ENCODE measurements at places on chromosomes 11 and 22.

- DNase-seq, result peak; percentile 48
Observed at GRCh38 chr11:74611369-74611861, 19.0 kb downstream of the POLD3 start.

DNA sequence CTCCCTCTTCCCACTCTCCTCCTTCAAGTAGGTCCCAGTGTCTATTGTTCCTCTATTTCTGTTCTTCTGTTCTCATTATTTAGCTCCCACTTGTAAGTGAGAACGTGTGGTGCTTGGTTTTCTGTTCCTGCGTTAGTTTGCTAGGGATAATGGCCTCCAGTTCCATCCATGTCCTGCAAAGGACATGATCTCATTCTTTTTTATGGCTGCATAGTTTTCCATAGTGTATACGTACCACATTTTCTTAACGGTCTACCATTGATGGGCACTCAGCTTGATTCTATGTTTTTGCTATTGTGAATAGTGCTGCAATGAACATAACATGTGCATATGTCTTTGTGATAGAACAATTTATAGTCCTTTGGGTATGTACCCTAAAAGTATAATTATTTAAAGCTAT is 26.2 kb downstream of the C2CD3 start:
- no peak for DNase-seq

DNA sequence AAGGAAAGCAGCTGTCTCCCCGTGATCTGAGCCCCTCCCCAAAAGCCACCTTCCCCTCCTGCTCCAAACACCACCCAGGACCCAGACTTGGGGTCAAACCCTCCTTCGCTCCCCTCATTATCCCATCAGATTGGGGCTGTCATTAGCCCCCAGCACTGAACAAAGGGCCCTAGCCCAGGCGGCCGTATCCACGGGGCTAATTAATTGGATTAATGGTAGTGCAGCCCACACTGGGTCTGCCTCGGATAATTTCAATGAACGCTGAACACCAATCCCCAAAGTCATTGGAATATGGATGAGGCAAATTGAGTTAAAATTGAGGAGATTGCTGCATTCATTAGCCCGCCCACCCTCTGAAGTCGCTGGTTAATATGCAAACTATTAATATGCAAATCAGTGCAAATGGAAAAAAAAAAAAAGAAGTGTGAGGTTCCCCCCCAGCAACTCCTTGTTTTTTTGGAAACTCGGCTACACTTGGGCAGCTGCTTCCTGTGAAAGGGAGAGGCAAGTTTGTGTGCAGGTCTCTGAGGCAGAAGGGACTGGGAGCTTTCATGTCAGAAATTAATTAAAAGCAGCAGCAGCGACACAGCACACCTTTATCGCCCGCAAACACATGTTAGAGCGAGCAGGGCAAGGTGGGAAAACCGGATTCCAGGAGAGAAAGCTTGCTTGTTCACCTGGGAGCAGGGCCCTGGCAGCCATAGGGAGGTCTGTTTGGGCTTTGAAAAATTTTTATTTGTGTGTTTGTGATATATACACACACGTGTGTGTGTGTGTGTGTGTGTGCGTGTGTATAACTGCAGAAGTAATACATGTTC is 517.8 kb downstream of the MIAT start:
- DNase-seq, result peak; percentile 36

- DNase-seq, result no peak
Observed at GRCh38 chr11:23318670-23319069, 458.4 kb upstream of the CCDC179 start.

GRCh38 chr11:99241066-99241465 is 220.3 kb downstream of the CNTN5 start:
- DNase-seq, result no peak

GRCh38 chr11:95586661-95587060 is 202.9 kb downstream of the FAM76B start:
- no peak for DNase-seq

- DNase-seq, result no peak
Observed at GRCh38 chr11:35980686-35981390, 37.0 kb downstream of the LDLRAD3 start.

- no peak for DNase-seq
Observed at GRCh38 chr11:132579136-132579535, 953.2 kb downstream of the OPCML start.

- no peak for DNase-seq
Observed at GRCh38 chr11:72972496-72973128, 158.4 kb downstream of the ATG16L2 start.

DNA sequence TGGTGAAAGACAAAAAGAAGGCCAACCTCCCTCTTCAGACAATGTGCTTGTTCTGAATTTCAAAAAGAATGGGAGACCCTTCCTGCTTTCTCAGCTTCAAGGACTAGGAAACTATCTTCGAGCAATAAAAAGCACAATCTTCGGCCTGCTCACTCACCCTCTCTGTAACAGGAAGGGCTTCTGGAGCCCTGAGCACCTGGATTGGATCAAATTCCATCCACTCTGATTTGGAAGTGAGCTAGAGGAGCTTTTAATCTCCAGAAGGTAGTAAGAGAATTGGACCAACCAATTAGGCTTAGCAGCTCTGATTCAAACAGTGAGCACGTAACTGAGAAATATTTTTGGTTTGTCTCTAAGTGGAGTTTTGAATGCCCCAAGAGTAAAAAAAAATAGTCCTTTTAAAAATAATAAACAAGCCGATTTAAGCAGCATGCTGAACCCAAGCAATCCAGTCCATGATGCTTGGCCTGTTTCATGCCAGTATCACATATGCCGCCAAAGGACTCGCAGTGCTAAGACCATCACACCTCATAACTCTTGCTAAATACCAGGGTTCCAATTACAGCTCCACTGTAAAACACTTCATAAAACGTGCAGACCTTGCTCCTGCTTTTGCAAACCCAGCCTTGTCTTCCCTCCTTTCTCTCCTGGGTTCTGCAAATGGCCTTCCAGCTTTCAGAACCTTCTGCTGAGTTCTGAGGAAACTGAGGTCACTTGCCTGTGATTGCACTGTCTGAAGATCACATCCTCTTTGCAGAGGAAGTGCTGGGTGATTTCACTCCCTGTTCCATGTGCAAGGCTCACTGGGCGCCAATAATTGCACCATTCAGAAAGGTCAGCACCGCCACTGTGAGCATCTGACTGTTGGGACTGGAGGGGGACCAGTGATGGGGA is 74.4 kb downstream of the SLC1A2 start:
- peak; percentile 15 for DNase-seq

GRCh38 chr11:29127461-29127860 is 889.4 kb downstream of the KCNA4 start:
- DNase-seq, result no peak

- no peak for DNase-seq
Observed at GRCh38 chr11:46570790-46571398, 22.9 kb downstream of the AMBRA1 start.

- DNase-seq, result no peak
Observed at GRCh38 chr11:96188243-96189006, 154.6 kb downstream of the MAML2 start.

DNA sequence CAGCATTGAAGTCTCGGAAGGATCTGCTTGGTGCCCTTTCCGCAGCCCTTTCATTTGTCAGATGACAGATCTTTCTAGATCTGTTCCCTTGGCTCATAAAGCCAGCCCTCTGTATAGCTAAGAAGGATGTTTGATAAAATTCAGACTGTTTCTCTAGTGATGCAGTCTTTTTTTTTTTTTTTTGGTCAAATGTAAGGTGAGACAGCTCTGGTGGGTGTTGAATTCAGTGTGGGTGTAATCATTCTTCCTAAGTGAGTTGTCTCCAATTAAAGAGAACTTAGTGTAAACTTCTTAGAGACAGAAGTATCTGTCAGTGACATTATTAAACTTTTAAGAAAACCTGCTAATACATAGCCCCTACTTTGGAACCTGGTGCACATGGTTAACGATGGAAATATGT is 53.3 kb downstream of the AAMDC start:
- no peak for DNase-seq

DNA sequence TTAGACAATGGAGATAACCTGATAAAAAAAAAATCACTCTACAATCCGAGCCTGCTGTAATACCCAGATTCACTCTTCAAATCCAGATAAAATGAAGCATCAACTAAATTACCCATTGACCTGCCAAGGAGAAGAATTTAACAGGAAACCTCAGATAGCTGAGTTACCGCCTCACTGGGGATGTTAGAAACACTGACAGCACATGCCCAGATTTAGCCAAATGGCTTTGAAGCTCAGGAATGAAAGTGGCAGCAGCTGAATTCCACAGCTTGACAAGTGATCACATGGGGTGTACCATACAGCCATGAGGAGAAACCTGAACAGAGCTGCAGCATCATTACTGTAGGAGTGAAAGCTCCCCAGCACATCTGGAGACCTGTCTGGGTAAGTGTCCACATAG is 807.6 kb downstream of the DLG2 start:
- DNase-seq, result no peak

DNA sequence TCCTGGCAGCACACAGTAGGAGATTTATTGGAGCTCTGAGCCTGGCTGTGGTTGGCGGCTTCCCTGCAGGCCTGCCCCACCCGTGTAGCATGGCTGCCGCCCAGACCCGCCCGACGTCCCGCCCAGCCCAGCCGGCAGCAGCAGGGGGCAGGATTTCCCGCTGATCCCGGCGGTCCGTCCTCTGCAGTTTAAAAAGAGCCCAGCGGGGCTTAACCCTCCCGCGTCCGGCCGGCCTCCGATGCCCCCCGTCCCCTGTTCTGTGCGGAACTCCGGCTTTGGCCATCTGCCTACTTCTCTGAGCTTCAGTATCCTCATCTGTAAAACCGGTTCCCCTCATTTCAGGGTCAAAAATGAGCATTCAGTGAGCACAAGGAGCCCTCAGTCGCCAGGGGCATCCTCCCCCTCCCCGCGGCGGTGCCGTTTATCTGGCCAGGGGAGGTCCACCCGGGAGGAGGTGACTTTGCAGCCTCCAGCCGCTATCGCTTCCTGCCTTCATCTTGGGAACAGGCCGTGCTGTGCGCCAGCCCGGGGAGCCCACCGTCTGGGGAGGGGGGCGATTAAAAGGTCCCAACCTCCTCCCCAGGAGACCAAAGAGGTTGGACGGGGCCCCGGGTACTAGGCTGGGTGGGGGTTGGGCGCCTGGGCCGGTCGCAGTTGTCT is at the start of gene GAS2L1:
TSS of gene GAS2L1 (plus strand) at position 476 of the 660 bp plus-strand sequence. CDS start 1,456 bp downstream, outside the sequence.
- DNase-seq, result peak; percentile 80

DNA sequence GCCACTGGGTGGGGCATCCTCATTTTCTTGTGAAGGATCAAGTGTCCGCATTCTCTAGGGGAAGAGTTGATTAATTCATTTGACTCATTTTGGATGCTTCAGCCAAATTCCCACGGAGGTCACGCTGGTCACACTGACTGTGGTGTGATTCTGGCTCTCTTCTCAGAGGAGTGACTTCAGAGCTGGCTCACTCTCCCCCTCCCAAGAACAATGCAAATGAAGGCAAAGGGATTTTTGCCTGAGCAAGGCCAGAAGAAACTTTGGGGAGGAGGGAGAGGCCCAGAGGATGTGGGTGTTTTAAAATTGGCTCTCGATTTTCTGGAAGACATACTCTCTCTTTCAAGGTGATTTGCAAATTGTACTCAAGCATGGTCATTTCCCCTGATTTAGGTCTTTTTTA is 51.1 kb upstream of the LMO2 start:
- no peak for DNase-seq

DNA sequence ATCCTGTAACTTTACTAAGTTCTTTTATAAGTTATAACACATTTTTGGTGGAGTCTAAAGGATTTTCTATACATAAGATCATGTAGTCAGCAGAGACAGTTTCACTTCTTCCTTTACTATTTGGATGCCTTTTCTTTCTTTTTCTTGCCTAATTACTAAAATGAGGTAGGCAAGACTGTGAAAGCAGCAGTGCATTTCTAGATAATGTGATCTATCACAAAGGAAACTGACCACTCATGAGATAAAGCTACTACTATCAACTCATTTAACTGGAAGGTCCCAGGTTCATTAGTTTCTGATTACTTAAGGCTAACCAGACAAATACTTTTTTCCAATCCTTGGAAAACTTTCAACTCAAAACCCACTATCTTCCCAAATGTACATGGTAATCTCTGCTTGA is 196.2 kb upstream of the E2F8 start:
- DNase-seq, result no peak

GRCh38 chr11:66289548-66290329 is 796 bp upstream of the YIF1A start:
- peak; percentile 94 for DNase-seq

- DNase-seq, result no peak
Observed at GRCh38 chr11:34150494-34151151, 45.2 kb downstream of the NAT10 start.

GRCh38 chr11:14081581-14082231 is 119.2 kb downstream of the SPON1 start:
- no peak for DNase-seq

- no peak for DNase-seq
Observed at GRCh38 chr11:91164452-91164822, 941.6 kb upstream of the CHORDC1 start.

- no peak for DNase-seq
Observed at GRCh38 chr11:122235615-122236014, 119.6 kb upstream of the BLID start.

- no peak for DNase-seq
Observed at GRCh38 chr11:20275987-20276965, 87.2 kb upstream of the HTATIP2 start.

GRCh38 chr11:18617688-18618341 is 16.3 kb downstream of the SPTY2D1 start:
- DNase-seq, result no peak

DNA sequence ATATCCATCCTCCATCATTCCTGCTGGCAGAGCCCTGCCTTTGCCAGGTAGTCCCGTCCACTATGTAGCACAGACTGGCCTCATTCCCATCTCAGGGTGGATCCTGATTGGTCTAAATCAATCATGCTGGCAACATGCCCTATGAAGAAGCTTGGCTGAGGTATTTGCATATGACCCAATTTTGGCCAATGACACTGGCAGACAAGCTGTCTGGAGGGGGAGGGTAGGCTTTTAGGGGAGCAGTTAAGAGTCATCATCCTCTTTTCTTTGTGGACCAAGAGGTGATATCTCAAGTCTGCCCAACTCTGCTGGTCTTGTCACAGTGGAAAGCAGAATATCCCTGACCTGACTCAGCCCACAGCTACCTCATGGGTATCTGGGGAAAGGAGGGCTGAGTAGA is 5.1 kb downstream of the CCDC89 start:
- DNase-seq, result peak; percentile 55

- DNase-seq, result no peak
Observed at GRCh38 chr11:131690776-131691175, 320.4 kb downstream of the NTM start.

GRCh38 chr11:35088226-35088625 is 50.7 kb upstream of the CD44 start:
- DNase-seq, result no peak

GRCh38 chr11:128181088-128181480 is 406.3 kb downstream of the ETS1 start:
- no peak for DNase-seq
